ENCODE measurements at places on chromosomes 4 and X.

GRCh38 chr4:61200187-61200915 is at the start of gene ADGRL3:
ADGRL3 (plus strand) TSS chr4:61200326.
- DNase-seq = no peak

GRCh38 chrX:24553011-24553410 is 87.9 kb downstream of the PDK3 start:
- DNase-seq = no peak

GRCh38 chr4:77599378-77599777 is 6.2 kb upstream of the CXCL13 start:
- DNase-seq = no peak

- DNase-seq = no peak
These were observed 5.7 kb upstream of the SERTM2 start for GRCh38 chrX:111505783-111506182.

DNA sequence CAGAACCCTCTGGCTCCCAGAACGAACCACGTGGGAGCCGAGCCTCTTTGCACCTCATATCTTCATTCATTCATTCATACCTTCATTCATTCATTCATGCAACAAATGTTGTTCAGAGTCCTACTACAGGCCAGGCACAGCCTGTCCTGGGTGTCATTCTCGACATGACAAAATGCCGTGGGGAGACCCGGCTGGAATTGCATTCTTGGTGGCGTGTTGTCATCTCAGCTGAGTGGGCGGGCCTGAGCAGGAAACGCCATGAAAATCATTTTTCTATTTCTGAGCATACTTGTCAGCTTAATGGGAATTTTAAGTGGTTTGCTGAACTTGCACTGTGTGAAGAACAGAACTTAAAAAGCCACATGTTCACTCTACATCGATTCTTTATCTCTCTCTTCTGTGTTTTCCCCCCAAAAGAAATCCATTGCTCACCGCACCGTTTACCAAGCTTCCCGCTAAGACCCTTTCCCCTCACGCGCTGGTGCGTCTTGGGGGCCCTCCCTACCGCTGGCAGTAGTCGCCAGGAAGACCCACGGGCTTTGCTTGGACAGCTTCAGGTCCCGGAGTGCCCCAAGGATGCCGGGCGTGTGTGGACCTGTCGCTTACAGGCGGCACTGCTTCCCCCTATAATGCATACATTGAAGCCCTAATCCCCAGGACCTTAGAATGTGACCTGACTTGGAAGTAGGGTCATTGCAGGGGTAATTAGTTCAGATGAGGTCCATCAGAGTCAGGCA is 41.6 kb upstream of the HMX1 start:
- no peak for DNase-seq

DNA sequence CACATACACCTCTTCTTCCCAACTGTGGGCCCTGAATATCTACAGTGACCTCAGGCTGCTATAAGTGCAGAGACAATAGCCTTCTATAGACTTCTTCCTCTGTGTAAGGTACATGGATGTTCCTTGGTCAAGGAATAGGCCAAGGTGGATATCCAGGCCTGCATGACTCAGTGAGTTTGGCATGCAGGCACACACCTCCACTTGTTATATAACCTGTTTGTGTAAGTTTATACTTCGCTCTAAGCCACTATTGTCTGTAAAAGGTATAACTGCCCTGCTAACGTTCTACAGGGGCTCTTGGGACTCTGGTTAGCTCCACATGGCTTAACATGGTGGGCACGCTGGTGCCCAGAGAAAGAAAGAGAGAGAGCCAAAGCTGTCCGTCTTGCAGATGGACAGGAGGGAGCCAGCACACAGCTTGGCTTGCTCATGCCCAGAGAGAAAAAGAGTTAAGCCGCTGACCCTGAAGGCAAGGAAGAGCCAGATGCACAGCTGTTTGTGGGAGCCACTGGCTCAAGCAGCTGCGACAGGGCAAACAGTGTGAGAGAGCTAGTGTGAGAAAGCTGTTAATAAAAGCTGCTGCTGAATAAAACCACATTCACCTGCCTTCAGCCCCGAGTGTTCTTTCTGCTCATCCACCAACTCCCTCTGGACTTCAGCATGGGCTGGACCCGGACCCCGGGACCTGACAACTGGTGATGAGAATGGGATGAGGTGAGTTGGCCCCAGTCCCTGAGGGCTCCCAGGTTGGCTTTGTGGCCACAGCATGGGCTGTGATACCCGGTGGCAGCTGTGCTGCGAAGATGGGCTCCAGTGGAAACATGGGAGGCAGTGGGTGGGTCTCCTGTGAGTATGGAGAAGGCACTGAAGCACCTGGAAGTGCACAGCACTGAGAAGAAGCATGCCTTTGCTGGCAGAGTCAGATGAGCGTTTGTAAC is 44.5 kb upstream of the ZBTB33 start:
- DNase-seq = no peak

GRCh38 chr4:1869530-1870327 is 1.5 kb upstream of the NSD2 start:
- no peak for DNase-seq

DNA sequence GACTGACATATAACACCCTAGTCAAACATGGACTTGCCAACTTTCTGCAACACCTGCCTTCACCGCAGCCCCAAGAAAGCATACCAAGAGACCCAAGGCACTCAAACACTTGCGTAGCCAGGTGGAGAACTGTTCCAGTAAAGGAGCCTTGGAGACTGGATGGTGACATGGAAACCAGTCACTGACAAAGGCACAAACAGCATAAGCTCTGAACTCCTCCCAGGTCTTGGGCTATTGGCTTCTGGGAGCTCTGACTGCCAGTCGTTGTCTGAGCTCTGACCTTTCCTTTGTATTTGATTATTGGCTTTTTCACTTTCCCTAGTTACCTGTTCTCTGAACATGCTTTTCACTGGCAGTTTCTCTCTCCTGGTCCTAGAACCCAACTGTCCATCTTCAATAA is 38.3 kb downstream of the ARAP2 start:
- no peak for DNase-seq

All from NCI-H1417 treated with DMSO at 0.1 percent for 48 hours (cell line).